ENCODE measurements at places on chromosomes 1 and 21. TPM values are rescaled to one million over a fixed set of nuclear protein-coding genes. Genes with fewer than 3 reads are reported as not detected.

DNA sequence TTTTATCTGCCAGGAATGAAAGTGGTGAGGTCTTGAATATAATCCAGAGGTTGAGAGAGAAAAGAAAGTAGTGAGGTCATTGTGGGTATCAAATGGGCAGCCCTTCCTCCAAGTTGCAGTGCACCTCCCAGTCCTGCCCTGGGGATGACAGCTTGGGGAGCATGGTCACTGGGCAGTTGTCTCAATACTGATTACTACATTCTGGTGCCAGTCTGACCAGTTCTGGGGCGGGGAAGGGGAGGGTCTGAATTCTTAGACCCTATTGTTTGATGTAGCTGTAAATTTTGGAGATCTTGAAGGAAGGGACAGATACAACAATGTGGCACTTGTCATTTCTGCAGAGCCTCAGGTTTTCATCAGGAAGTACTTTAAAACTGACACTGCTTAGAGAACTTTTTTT lies 11.2 kb downstream of the SLFNL1 start:
- peaks cover 94% of the 10 kb centered on the region for H3K36me3 ChIP-seq
- H3K27me3 ChIP-seq: no peaks in the 10 kb centered on the region
- H3K4me1 ChIP-seq: no peaks in the 10 kb centered on the region
- no peak overlapping the region for H3K27ac ChIP-seq
- no peak overlapping the region for H3K4me3 ChIP-seq

DNA sequence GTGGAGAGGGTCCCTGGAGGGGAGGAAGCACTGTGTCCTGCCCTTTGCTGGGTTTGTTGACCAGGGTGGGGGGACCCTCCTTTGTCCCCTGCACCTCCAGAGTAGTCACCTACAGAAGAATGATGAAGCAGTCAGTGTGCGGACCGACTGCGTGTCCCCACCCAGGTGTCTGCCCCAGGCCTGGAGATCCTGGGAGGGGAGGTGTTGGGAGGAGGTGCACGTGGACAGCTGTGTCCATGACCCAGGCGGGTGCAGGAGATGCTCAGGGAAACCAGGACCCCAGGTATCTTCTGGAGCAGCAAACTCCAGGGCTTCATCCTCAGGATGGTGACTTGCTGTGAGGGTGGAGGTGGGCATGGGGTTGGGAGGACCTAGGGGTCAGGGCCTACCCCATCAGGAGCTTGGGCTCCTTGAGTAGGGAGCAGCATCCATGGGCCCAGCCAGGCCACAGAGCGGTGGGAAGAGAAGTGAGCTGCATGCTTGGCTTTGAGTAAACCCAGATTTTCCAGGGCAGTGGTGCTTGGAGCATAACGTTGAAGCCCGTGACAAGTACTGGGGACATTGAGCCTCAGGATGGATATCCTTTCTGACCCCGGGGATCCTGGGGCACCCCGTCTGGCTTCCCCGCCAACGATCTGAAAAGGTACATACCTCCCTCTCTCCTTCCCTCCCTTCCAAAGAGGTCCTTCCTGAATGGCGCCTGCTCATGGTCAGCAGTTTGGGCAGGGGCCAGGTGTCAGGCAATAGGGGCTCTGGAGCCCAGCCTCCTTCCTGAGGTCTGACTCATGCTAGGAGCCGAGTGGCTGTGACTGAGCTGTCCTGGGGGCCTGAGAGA lies 13.7 kb downstream of the ACTRT2 start:
- DNase-seq: no peak
- H3K27me3 ChIP-seq: peaks cover 52% of the 10 kb centered on the region
- no peak overlapping the region for H3K4me3 ChIP-seq

The DNALI1 gene
- total RNA-seq: 10.0 TPM

DNA sequence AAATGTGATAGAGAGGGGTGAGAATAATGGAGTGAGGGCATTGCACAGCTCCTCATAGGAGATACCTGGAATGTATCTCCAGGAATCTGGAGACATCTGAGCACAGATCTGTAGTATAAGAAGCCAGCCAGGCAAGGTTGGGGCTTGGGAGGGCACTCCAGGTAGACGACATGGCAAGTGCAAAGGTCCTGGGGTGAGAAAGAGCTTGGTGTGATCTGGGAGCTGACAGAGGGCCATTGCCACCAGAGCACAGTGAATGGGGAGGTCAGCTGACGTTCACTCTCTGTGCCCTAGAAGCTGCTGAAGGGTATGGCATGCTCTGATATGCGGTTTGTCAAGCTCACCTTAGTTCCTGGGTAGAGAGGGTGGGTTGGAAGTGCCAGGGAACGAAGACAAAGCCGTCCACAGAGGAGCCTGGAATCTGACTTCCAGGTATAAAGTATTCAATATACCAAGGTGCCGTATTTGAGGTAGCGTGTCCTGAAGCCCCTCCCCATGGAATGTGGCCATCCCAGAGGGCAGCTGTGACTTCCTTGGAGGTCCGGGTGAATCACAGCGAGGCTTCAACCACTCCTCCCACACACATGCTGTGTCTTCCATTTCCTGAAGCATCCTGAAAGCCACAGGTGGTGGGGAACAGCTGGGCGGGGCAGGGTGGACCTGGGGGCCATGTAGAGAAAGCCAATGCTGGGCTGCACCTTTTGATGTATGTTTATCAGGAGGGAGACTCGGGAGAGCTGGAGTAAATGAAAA lies 182.7 kb upstream of the KLHDC7A start:
- H3K36me3 ChIP-seq: no peaks in the 10 kb centered on the region
- no peak overlapping the region for H3K27ac ChIP-seq
- no peak overlapping the region for H3K4me3 ChIP-seq
- peaks cover 8% of the 10 kb centered on the region for H3K27me3 ChIP-seq
- H3K4me1 ChIP-seq: no peaks in the 10 kb centered on the region

The FCGR2B gene
- total RNA-seq: not detected

DNA sequence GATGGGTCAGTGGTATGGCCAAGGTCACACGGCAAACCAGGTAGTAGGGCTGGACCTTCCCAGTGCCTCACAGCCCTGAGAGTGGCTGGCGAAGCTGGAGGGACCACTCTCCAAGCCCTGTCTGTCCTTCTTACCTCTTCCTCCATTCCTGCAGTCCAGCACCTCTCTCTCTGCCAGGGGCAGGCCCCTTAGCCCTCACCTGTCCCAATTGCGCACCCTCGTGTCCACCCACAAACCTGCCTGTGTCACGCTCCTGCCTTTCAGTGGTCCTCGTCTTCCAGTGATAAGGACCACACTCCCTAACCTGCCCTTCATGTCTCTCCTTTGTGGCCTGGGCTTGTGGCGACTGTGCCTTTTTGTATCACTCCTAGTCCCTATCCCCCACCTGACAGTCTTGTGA lies 3.4 kb downstream of the PODN start:
- H3K27ac ChIP-seq: no peak overlapping the region
- no peak overlapping the region for H3K4me3 ChIP-seq
- H3K36me3 ChIP-seq: no peaks in the 10 kb centered on the region
- DNase-seq: no peak

- no peak overlapping the region for H3K27ac ChIP-seq
- no peaks in the 10 kb centered on the region for H3K27me3 ChIP-seq
- H3K36me3 ChIP-seq: no peaks in the 10 kb centered on the region
- H3K4me1 ChIP-seq: no peaks in the 10 kb centered on the region
Observed at GRCh38 chr21:34302521-34302920, 61.3 kb upstream of the KCNE2 start.
